Heart right ventricle (tissue), 16 donors: ENCODE measurements at places on chromosomes 16 and 17. TPM values are rescaled to one million over a fixed set of nuclear protein-coding genes. Genes with fewer than 3 reads are reported as not detected.

GRCh38 chr17:20920815-20921199, 122.0 kb downstream of the USP22 start:
- no peak for DNase-seq

SOX15 gene
- total RNA-seq, result 1.7 TPM

DNA sequence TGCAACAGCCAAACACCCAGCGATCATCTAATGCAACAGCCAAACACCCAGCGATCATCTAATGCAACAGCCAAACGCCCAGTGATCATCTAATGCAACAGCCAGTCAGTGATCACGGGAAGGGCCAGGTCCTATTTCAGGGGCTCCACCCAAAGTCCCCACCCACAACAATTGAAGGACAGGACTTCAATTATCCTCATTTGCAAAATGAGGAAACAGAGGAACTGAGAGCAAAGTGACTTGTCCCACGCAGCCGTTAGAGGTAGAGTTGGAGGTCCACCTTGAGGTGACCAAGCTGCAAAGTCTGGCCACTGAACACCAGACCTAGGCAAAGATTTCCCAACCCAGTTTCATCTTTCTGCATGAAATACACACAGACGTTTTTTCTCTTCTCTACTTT, 3.7 kb downstream of the ZG16B start:
- no peak for DNase-seq

IGF2BP1 gene
- total RNA-seq, result not detected

NAGS gene
- 0.49 TPM for total RNA-seq

DNA sequence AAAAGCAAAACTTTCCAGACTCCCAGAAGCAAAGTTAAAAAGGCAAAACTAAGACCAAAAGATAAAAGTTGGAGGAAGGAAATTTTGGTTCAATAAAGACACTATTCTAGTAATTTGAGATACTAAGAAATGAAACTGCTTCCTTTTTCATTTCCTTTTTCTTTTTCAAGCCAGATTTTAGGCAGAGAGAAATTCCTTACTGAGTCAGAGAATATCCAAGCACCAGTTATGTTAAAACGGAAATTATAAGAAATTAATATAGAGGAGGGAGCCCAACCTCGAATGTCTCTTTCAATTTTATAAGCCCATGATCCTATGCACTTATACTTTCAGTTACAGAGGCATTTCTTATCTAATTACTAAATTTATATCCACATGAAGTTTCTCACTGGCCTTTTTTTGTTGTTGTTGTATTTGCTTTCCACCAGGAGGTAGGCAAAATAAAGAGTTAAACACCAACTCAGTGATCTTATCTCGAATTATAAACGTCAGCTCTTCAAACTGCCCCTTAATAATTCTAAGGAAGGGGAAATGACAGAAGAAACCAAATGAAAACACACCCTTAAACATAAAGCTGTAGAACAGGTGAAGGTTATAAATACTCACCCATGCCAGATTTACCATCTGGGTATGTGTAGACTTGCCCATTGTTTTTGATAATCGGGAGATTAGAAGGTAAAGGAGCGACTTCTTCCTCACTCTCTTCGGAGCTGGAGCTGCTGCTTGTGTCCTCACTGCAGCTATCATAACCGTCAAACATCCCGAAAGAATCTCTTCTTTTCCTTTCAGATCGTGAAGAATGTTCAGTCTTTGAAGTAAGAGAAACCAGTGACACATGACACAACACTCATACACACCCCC, 35.2 kb downstream of the MBTD1 start:
- no peak for DNase-seq

PERCC1 gene
- total RNA-seq, result 0.61 TPM

DNA sequence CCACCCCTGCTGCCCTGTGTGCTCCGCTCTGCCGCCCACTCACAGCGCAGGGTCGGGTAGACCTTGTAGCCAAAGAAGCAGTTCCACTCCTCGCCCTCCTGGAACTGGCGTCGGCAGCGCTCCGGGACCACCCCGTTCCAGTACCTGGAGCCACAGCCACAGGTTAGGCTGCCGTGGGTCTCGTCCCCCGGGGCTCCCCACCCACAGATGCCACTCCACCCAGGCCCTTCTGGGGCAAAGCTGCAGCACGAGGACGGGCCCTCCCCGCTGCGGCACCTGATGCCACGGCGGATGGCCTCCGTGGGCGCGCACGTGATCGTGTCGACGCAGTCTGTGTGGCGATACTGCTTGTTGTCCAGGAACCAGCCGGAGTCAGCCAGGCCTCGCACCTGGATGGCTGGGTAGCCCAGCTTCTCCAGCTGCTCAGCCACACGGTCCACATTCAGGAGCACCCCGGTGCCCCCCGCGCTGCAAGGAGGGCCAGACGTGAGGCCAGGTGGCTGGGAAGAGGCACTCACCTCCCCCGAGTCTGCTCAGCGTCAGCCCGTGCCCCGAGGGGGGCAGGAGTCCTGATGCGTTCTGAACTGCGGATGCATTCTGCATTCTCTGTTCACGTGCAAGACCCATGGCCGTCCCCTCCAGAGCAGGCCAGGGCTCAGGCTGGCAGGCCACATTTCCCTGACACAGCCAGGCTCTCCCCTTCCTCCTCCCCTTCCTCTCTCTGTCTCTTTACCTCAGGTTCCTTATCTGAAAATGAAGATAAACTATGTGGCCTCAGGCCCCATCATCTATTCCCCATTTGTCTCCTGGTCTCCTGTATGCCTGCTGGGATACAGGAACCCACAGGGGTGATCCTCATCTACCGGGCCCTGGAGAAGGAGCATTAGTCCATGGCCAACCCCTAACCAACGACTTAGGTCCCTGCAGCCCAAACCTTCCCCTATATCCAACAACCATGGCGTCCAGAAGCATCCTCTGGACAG, 4.1 kb downstream of the NOTUM start:
- no peak for DNase-seq

DNA sequence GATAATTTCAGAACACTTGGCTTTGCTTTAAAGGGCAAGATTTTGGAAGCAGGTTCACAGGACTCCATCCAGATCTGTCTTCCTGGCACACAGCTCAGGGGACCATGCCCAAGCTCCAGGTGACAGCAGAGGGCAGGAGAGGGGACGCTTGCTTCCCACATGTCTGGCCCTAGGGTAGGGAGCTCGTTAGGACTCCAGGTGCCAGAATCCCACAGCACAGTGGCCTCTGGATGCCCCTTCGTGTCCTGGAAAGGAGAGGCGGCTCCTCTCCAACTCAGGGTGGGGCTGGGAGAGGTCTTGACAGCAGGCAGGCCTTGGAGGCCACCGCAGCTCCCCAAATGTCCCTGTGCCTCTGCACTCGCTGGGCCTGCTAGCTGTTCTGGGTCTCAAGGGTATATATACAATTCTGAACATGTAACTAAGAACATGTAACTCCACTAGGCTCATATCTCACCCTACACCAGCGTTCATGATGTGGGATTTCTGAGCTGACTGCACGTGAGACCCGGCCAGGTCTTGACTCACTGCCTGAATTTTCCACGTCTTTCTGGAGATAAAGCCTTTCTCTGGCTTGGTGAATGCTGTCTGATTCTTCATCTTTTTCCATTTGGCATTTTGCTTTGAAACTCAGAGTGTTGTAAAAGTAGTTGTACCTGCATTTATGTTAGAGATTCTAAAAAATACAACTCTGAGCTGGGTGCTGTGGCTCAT, 52.8 kb downstream of the MARCHF10 start:
- DNase-seq, result peak; percentile 14

- DNase-seq, result no peak
These were observed at the start of gene HBQ1 for GRCh38 chr16:180101-180675. TSS of gene HBQ1 (plus strand) at chr16:180459. CDS start at chr16:180487, 28 bp downstream.

TOB1 gene
- 110 TPM for total RNA-seq

GRCh38 chr17:36136439-36136838, 32.8 kb downstream of the CCL4 start:
- no peak for DNase-seq

SOX9 gene
- total RNA-seq, result 12.3 TPM

NPEPPS gene
- total RNA-seq, result 86.0 TPM
